Right forelimb (tissue), 1 donor: ENCODE measurements at places on chromosomes 1 and 21.

DNA sequence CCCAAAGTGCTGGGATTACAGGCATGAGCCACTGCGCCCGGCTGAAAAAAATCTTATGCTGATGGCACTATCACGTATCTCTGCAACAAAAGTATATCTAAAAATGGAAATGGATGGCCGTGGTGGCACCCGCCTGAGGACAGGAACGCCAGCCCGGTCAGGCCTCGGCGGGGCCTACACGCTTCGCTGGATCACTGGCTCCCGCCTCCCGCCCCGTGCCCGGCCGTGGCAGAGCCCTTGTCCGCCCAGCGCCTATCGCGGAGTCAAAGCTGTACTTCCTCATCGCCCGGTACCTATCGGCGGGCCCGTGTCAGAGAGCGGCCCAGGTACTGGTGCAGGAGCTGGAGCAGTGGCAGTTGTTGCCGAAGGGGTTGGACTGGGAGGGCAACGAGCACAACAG, 28.8 kb upstream of the PDPN start:
- DNase-seq, result no peak

DNA sequence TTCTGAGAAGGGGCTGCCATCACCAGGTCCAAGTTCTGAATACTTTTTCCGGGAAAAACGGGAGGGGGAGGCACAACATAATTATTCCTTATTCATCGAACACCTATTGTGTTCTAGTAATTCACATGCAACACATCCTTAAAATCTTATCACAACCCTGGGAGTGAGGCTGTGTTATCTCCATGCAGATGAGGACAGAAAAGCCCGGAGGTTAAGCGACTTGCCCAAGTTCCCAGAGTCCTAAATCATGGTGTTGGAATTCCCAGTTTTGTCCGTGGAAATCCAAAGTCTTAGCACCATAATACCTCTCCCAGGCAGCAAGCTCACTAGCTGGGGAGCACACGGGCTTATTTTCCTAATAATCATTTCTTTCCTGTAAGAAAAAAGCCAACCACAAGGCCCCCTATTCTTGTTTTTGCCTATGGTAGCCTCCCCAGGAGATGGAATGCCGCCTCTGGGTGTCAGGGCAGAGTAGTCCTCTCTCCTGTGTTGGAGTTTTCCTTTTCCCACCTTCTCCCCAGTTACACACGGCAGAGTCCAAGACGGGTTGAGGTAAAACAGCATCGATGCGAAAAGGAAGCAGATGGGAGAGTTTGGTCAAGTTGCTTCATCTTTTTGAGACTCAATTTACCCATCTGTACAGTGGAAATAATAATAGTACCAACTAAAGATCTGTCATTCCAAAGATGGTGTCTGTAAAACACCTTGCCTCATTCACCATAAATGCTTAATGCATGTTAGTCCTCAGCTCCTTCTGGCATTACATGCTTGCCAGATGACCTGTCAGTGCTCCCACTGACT, 228.0 kb upstream of the TMEM51 start:
- DNase-seq, result no peak

GRCh38 chr1:173266841-173267240, 59.7 kb upstream of the TNFSF4 start:
- DNase-seq, result no peak

GRCh38 chr1:236159704-236160539, 17.6 kb downstream of the GPR137B start:
- no peak for DNase-seq

GRCh38 chr1:91404151-91405012, at the start of gene HFM1:
Gene HFM1 (minus strand): TSS chr1:91404837. CDS start chr1:91401082, 3,755 bp downstream.
- DNase-seq, result peak; percentile 90

DNA sequence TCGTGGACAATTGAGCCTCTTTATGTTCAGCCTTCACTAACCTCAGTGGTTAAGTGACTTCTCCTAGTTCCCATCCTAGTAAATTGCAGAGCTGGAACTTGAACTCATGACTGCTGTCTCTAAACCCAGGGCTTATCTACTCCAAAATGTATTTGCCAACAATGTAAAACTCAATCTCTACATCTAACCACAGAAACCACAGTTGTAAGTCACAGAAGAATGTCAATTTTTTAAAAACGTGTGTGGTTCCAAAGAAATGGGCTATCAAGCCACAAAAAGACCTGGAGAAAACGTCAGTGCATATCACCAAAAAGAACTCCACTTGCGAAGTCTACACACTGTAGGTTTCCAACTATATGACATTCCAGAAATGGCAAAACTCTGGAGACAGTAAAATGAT, 172.6 kb upstream of the HMCN1 start:
- no peak for DNase-seq

- peak; percentile 56 for DNase-seq
Observed at GRCh38 chr21:17512253-17513213, at the start of gene CXADR. Gene CXADR (plus strand): TSS chr21:17513043. CDS start chr21:17513130, 87 bp downstream.

- no peak for DNase-seq
Observed at GRCh38 chr1:4019147-4019521, 119.1 kb upstream of the C1orf174 start.

DNA sequence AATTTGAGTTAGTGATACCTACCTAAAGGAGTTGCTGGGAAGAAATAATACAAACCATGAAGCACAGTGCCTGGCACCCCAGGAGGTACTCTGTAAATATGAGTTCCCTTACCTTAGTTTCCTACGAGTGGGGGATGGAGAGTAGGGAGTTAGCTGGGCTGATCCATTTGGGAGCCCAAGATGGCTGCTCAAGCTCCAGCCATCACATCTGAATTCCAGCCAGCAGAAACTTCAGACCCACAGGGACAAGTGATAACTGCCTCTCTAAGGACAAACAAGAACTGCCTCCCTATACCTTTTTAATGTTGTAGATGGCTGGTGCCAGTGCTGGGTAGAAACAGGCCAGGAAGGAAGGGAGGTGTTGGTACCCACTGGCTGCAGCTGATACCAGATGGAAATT, 22.7 kb downstream of the HTR6 start:
- DNase-seq, result no peak

- DNase-seq, result no peak
Observed at GRCh38 chr21:29181799-29182470, 51.5 kb downstream of the MAP3K7CL start.

DNA sequence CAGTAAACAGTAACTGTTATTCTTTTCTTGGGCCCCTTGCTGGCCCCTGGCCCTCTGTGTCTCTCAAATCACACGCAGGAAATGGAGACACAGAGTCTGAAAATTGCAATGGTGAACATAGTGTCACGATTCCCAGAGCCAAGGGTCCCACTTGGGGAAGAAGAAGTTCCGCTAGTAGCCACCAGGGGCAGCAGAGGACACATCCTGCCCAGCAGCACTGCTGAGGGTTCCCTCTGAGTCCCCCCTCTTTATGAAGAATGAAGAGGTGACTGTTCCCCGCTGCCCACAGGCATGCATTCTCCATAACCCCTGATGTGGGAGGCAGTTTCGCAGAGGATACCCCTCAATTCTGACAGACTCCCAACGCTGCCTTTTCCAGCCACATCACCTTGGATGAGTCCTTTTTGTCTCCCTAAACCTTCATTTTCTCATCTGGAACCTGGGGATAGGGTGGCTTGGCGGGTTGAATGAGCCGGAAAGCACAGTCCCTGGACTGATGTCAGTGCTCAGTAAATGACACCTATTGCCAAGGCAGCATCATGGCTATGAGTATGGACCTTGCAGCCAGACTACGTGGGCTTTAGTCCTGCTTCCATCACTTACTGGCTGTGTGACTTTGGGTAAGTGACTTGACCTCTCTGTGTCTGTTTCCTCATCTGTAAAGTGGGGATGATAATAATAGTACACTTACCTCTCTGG, 238.0 kb upstream of the TMEM51 start:
- DNase-seq, result peak; percentile 75

DNA sequence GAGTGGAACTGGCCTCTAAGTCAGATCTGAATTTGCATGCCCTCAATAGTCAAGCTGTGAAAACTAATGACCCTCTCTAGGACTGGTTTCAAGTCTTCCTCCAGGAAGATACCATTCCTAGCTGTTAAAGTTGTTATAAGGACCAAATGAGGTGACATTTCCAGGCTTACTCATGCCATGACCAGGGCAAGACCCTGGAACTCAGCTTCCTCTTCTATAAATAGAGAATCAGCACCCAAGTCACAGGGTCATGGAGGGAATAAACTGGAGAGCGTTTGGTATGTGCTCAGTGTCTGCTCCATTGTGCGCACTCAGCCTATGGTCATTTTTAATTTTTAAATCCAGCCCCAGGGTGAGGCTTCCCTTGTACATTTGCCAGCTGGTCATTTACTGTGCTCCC, 2.5 kb downstream of the S100A9 start:
- no peak for DNase-seq
